Ascending aorta (tissue), 2 donors: ENCODE measurements at places on chromosomes 5 and 9.

- no peak for DNase-seq
Observed at GRCh38 chr5:113520429-113520828, 6.9 kb downstream of the YTHDC2 start.

GRCh38 chr5:144644317-144644716, 473.6 kb downstream of the KCTD16 start:
- no peak for DNase-seq

DNA sequence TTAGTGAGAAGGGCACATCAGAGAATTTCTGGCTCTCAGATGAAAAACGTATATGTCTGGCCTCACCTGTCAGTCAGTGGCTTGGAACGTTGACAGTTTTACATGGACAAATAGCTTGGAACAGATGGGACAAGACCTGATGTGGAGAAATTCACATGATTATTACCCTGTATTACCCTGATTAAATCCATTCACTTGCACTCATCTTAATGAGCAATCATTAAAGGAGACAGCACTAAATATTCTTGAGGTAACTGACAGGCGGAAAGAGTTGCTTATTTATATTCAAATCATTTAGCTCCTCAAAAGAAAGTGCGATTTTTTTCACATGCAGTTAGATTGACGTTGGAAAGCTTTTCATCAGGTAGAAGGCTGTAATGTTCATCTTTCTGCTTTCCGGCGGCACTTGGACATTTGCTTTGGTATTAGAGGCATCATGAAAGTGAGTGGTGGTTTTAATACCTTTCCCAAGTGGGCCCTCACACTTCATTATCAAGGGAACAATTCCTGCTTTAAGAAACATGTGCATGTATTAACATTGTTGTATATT, 11.7 kb upstream of the TAS2R1 start:
- DNase-seq, result no peak

DNA sequence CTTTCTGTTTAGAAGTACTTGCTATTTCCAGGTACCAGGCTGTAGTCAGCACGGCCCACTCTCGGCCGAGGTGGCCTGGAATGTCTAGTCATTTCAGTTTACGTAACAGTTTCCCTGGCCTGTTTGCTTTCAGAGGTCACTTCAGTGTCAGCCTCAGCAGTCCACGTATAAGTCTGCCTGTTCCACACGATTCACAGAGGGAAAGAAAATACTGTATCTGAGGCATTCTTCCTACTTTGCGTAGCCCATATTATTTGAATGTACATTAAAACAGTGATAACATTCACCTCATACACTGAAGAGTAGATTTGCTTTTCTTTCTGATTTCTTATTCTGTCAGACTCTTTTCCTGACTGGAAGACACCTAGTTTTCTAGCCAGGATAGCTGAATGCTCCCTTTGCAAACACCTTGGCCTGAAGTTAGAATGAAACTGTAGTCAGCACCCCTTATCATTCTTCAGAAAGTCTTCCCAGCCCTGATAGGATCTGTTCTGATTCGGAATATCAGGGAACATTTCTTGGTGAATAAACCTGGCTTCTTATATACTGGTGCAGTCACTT, 140.9 kb downstream of the AOPEP start:
- DNase-seq, result peak; percentile 85

DNA sequence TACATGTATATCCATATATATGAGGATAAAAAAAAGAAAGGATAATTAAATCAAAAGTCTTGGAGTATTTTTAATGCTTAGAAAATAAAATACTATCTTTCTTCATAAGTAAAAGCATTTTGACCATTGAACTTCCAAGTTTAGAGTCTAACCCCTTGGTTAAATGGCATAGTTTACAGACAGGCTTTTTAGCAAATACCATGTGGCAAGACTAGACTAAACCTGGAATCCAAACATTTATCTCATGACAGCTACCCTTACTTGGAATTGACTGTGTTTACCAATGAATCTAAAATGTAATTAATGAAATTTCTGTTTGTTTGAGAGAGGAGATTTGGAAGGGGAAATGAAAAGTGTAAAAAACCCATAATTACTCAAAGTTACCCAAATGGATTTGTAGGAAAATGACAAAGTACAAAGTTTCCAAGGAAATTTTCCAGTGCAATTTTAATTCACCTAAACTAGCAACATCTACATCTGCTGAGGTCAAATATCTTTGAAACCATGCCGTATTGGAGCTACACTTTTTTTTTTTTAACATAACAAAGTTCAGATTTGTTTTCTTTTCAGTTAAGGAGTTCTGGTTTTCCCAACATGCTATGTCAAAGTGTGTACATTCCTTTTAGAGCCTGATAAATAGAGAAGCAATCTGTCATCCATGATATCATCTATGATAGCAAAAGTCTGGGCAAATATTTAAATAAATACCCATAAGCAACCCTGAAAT, 272.1 kb upstream of the DAB2 start:
- no peak for DNase-seq

DNA sequence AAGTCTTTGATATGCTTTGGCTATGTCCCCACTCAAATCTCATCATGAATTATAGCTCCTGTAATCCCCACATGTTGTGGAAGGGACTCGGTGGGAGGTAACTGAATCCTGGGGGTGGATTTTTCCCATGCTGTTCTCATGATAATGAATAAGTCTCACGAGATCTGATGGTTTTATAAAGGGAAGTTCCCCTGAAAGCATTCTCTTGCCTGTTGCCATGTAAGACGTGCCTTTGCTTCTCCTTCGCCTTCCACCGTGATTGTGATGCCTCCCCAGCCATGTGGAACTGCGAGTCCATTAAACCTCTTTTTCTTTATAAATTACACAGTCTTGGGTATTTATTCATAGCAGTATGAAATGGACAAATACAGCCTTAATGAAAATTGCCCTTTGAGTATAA, 44.7 kb upstream of the ICE1 start:
- DNase-seq, result no peak

DNA sequence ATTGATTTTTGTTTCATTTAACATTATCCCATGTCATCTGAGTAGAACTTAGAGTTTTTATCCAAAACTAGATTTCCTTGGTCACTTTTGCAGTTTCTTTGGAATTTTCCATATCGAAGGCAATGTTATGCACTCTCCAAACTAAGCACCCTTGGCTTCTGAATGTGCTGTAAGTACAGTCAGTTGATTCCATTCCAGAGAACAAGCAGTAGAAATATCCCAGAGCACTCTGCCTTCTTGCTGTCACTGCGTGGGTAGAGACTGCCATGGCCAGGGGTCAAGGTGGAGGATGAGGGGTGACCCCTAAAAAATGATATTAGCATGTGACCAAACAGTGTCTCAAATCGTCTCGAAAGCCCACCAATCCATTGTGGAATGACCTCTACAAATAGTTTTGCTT, 36.2 kb downstream of the PIP5K1B start:
- DNase-seq, result no peak

GRCh38 chr9:12716823-12717600, 23.8 kb downstream of the TYRP1 start:
- DNase-seq, result no peak

GRCh38 chr9:134440636-134441226, 114.5 kb downstream of the RXRA start:
- DNase-seq, result no peak

- DNase-seq, result no peak
Observed at GRCh38 chr5:128825826-128826225, 139.5 kb upstream of the SLC27A6 start.

GRCh38 chr5:142617416-142618129, 68.3 kb downstream of the FGF1 start:
- no peak for DNase-seq

- no peak for DNase-seq
Observed at GRCh38 chr9:13186774-13187173, 92.7 kb downstream of the MPDZ start.

GRCh38 chr9:35158501-35159280, 3.1 kb upstream of the UNC13B start:
- DNase-seq, result no peak

DNA sequence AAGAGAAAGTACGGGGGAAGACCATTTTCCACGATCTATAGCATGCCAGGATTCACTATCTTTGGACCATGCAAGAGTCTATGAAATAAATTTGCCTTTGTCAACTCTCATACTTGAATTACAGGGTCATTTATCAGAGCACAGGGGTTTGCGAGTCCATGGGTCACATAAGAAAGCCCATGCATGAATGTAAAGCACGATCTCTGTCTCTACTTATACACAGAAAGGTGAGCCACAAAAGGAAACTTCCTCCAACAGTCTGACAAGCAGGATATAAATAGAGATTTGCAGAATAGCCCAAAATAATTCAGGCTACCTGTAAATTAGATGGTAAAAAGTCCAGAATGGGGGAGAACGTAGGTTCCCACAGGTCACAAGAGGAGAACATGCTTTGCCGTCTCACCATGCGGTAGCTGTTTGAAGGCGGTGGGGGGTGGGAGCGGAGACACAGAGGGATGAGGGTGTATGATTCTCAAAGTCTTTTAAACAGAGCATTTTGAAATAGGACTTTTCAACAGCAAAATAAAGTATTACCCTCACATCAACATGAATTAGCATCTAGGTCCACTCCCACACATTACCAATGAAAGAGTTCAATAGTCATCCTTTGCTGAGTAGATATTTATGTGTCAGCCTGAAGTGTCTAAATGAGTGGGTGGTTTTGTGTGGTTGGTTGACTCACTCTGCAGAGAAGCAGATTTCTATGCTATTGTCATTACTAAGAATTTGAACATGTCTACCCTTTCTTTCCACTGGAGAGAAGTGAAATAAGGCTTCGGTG, 279.7 kb downstream of the EBF1 start:
- DNase-seq, result no peak

DNA sequence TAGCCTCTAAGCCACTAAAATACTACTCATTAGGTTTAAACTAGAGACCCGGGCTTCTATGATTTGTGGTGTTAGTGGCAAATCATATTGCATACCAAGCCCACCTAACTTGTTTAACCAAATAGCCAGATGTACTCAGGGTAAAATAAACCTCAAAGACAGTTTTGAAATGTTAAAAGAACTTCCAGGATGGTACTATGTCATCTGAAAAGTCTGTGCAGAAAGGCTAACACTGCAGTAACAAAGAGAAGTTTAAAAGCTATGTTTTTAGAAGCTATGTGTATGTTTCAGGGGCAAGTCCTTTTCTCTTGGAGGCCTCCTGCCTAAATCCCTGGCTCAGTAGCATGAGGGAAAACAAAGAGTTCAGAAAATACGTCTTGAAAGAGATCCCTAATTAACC, 84.9 kb upstream of the IL7R start:
- no peak for DNase-seq

- no peak for DNase-seq
Observed at GRCh38 chr5:8727396-8727795, 818.5 kb downstream of the SEMA5A start.
